ENCODE measurements at places on chromosomes 1 and 21.

DNA sequence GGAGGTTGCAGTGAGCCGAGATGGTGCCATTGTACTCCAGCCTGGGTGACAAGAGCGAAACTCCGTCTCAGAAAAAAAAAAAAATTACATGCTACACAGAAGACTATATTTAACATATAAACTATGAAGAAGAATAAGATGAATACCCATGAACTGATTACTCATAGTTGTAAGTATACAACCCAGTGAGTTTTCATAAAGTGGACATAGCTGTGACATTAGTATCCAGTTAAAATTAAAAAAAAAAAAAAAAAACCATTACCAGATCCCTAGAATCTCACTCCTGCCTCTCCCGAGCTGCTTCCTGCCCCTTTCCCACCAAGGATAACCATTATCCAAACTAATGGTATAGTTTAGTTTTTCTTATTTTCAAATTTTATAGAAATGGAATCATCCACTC is 37.4 kb downstream of the UBE4B start:
- DNase-seq, result no peak

- no peak for DNase-seq
Observed at GRCh38 chr21:22927469-22927868, 1929.3 kb downstream of the NCAM2 start.

GRCh38 chr21:14916676-14917141 is 148.1 kb downstream of the NRIP1 start:
- DNase-seq, result no peak

DNA sequence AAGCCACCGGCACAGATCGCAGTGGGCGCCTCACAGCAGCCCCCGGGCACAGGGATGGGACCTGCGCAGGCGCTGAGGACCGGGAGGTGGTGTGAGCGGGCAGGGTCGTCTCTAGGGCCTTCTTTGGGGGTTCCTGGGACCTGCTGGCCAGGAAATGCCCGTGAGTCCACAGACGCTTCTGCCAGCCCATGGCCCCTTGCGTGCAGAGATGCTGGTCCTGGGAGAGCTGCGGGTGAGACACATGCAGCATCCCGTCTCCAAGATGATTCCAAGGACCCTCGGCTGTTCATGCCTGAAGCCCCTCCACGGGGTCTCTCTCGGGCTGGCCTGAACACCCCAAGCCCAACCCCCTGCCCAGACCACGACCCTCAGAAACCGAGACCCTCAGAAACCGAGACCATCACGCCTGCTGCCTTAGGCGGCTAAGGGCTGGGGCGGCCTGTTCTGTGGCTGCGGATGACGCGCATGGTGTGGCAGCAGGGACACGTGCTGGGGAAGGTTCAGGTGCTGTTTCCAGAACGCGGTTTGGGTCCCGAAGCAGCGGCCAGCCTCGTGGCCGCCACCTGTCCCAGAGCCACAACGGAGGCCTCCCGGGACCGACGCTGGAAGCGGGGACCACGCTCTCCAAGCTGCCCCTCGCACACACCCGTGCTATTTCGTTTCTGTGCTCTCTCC is 23.0 kb downstream of the CFAP74 start:
- no peak for DNase-seq

- no peak for DNase-seq
Observed at GRCh38 chr1:84619383-84620102, 45.3 kb upstream of the CTBS start.

GRCh38 chr1:30900931-30901560 is 7.5 kb downstream of the SDC3 start:
- DNase-seq, result no peak

DNA sequence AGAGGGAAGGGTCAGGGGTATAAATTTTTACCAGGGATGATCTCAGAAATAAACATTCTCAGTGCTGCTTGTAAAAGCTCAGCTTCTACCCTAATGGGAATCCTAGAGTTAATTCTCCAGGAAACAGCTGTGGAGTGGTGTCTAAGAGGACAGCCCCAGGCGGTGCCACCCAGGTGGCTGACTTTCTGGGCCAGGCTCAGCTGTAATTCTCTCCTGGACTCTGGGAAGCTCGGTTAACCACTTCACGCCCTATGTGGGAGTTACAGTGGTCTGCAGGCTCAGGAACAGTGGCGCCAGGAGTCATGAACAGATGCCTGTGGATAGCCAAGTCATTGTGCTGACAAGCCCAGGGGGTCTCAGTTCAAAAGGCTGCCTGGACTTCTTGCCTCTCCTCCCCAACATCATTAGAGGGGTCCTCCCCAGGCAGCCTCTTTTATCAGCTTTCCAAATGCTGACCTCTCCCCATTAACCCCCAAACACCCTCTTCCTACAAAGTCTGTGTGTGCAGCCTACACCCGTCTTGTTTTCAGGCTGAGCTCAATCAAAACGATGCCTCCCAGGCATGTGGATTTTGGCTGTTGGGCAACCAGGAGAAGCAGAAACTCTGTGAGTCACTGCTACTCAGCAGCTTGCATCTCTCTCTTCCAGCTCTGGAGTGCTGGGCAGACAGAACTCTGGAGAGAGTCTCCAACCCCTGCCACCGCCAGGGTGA is 1.2 kb downstream of the HHIPL2 start:
- no peak for DNase-seq

DNA sequence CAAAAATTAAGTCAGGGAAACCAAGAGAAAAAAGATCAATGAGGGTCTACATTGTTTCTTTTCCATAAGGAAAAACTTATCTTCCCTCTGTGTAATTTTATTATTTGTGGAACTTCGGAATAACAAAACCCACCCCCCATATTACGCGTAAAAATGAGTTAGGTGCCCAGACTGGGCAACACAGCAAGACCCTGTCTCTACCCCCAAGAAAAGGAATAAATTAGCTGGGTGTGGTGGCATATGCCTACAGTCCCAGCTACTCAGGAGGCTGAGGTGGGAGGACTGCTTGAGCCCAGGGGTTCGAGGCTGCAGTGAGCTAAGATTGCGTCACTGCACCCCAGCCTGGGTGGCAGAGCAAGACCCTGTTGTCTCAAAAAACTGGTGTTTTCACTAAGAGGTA is 20.4 kb downstream of the PSMB4 start:
- DNase-seq, result no peak

DNA sequence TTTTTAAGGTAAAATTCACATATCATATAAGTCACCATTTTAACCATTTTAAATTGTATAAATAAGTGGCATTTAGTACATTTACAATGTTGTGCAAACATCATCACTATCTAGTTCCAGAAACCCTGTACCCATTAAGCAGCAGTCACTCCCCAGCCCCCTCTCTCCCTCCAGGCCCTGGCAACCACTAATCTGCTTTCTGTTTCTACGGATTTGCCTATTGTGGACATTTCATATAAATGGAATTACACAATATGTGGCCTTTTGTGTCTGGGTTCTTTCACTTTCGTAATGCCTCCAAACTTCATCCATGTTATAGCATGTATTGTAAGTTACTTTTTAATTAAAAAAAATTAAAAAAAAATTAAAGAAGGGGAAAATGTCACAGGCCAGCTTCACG is 58.0 kb upstream of the RAB3GAP2 start:
- no peak for DNase-seq

- no peak for DNase-seq
Observed at GRCh38 chr1:50969611-50970508, at the start of gene CDKN2C. Gene CDKN2C (plus strand): TSS chr1:50970245. CDS start chr1:50970369, 124 bp downstream.

DNA sequence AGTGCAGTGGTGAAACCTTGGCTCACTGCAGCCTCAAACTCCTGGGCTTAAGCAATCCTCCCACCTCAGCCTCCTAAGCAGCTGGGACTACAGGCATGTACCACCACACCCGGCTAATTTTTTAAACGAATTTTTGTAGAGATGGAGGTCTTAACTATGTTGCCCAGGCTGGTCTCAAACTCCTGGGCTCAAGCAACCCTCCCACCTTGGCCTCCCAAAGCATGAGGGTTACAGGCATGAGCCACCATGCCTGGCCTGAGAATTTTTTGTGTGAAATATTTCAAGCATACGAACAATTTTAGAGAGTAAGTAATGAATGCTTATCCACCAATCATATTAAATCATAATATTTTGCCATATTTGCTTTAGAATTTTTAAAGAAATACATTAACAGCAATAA is 51.6 kb downstream of the MROH9 start:
- no peak for DNase-seq

- DNase-seq, result no peak
Observed at GRCh38 chr1:83130886-83131691, 867.8 kb downstream of the TTLL7 start.

DNA sequence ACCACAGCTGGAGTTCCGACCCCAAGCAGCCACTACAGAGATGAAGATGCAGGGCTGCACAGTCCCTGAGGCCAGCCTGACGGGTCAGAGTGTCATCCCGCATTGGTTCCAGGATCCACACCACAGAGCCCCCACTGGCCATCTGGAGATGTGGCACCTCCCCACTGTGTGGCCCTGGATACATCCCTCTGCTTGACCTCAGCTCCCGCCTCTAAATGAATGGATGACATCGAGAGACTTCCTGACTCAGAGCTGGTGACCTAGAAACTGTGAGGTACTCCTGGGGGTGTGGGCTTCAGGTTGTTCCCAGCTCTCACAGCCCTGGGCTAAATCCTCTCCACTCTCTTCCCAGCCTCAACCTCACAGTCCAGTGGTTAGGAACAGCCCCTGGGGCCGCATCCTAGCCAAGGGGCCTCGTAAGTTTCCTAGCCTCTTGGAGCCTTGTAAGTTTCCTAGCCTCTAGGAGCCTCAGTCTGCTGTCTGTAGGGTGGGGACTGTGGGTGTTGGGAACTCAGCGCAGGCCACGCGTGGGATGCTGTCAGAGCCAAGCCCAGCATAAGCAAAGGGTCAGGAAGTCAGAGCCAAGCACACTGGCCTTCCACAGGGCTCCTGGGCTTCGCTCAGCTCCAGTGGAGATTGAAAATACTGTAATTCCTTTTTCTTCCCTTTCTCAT is 87.5 kb upstream of the RUNX3 start:
- DNase-seq, result no peak

GRCh38 chr21:28615276-28615675 is 377.4 kb downstream of the LTN1 start:
- no peak for DNase-seq

GRCh38 chr1:206609229-206609991 is 2.9 kb downstream of the EIF2D start:
- no peak for DNase-seq

DNA sequence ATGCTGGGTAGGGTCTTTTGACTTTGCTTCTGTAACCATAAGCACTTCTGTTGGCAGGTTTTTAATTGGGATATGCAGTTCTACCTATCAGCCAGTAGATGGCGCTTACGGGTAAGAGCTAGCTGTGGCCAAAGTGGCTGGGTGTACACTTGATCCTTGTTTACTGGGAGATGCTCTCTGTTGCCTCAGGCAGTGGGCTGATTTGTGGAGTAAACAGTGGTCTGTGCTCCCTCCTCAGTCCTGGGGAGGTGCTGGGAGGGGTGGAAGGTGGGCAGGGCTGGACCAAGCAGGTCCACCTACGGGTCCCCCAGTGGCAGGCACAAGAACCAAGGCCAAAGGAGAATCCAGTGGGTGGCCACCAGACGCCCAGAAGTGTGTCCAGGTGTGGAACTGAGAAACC is 43.4 kb downstream of the RALGPS2 start:
- DNase-seq, result no peak

GRCh38 chr1:11967028-11967547 is 13.2 kb upstream of the MFN2 start:
- no peak for DNase-seq

DNA sequence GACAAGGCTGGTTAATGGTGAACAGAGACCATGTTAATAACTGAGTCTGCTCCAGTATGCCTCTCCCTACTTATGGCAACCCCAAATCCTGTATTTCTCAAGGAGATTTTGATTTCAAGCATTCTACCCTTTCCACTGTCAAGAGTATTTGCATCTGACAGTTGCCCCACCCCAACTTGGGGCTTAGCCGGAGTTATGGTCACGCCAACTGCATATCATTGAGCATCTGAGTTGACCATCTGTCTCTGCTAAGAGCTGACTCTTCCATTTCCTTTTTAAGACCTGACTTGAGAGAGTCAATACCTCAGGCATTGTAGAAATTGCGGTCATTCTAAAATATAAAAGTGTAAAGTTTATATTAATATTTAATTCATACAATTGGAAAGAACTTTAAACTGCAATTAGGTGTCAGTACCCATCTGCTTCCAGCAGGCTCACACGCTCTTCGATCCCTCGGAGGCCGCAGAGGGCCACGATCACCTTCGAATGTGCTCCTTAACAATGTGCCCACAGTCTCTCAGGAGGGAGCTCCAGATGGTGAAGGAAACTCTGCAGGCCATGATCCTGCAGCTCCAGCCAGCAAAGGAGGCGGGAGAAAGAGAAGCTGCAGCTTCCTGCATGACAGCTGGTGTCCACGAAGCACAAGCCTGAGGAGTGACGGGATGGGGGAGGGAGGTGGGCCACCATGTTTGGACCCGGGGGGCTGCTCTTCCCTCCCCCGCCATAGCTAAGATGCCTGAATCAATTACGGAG is 409.8 kb downstream of the DISC1 start:
- no peak for DNase-seq

DNA sequence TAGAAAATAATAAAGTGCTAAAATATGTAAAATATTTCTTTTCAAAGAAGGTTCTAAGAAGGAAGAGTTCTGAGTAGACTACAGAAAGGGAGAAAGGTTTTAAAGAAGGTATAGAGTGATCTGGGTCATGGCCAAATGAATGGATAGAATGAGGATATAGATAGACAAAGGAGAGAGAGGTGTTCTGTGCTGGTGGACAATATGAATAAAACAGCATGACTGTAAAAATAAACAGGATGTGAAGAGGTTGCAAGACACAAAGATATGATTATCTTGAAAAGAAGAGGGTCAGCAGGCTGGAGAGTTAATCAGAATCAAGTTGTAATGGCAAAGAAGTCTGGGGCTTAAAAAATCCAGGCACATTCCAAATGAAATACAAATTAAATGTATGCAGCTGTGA is 86.7 kb upstream of the GNG4 start:
- DNase-seq, result no peak

DNA sequence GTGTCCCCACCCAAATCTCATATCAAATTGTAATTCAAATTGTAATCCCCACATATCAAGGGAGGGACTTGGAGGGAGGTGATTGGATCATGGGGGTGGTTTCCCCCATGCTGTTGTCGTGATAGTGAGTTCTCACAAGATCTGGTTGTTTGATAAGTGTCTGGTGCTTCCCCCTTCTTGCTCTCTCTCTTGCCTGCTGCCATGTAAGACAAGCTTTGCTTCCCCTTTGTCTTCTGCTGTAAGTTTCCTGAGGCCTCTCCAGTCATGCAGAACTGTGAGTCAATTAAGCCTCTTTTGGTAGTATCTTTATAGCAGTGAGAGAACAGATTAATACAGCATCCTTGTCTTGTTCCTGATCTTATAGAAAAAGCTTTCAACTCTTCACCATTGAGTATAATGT is 6.5 kb upstream of the LRRC39 start:
- DNase-seq, result no peak

GRCh38 chr1:164805399-164805798 is 246.4 kb downstream of the PBX1 start:
- no peak for DNase-seq

GRCh38 chr1:14498839-14499238 is 99.6 kb upstream of the KAZN start:
- no peak for DNase-seq

DNA sequence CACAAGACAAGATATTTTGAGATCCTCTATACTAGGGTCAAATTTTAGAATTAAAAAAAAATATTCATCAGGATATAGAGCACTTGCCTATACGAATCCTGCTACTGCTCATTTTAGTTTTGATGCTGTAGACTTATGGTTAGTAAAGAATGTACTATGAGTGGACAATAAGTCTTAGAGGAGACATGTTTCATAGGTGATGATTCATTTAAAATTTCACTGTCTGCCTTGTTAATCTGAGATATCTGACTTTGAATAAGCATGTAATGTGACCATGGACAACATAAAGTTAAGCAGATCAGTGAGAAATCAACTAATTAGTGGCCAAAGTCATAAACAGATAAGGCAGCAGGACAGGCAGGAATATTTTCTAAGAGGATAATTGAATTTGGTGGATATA is 106.8 kb upstream of the HP1BP3 start:
- no peak for DNase-seq
